ENCODE measurements at places on chromosomes 11 and 22.

DNA sequence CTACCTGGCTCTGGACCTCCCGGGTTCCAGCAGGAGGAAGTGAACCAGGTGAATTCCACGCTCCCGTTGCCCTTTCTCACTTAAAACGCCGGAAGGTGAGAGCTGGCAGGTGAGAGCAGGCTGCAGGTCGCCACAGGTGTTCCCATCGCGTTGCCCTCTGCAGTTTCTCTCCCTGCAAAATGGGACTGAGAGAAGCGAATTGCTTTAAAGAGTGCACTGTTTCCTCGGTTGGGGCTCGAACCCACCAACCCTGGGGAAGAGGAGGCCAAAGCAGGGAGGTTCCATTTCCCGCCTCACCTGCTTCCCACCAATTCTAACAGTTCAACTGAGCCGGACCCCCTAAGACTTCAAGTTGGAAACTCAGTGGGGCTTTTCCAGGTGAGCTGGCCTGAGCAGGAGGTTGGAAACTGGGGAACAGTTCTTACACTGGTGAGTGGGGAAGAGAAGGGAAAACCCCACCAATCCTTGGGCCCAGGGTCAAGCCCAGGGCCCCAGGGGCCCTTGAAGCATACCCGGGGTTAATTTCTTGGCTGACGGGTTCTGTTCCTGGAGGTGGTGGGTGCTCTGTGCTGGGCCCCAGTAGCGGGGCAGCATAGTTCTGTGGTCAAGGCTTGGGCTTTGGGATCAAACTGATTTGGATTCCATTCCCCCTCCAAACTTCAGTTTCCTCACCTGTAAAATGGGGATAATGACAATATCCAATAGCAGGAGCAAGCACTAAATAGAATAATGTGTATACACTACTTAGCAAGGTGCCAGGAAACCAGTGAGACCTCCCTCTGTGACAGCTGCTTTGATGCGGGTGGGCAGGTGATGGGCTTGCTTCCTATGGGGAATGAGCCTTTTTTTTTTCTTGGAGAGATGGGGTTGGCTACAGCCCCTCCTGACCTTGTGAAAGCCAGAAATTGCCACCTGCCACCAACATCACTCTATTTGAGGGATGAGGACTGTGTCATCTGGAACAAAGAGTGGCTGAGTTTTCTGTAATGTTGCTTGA lies 788 bp downstream of the CD82 start:
- DNase-seq: no peak

DNA sequence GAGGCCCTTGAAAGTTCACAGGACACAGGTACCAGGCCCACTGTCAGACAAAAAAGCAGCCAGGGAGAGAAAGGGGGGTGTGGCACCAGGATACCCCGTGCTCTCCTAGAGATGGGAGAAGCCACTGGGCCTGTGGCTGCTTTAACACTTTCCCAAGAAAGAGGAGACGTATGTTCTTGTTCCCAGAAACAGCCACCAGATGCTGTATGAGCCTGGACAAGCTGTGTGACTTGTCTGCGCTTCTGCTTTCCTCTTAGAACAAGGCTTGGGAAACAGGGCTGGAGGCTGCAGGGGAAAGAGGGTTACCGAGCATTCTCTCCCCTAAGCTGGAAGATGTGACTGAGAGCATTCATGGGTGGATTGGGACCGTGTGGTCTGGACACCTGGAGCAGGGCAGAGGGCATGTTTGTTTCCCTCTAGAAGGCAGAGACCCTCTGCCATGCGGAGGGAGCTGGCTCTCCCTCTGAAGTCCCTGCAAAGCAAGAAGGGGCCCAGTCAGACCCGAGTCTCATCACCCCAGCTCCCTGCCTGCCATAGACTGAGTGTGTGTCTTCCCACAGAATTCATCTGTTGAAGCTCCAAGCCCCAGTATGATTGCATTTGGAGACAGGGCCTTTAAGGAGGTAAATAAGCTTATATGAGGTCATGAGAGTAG lies 74.1 kb downstream of the TRIM29 start:
- no peak for DNase-seq

DNA sequence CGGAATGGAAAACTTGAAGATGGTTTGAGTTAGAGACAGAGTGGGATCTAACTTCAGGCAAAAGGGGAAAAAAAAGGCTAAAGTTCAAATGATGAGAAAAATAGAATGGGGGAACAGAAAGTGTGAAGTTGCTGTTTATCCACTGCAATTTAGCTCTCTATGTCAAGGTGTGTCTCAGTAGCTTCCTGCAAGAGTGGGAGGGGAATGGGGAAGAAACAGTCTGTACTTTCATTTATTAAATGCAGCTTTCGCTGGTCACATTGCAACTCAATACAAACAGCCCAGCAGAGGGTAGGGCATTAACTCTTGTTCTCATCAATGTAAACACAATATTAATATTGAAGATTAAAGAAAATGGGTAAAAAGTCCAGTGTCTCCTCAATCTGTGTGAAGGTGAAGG lies 214.7 kb upstream of the SYN3 start:
- no peak for DNase-seq

DNA sequence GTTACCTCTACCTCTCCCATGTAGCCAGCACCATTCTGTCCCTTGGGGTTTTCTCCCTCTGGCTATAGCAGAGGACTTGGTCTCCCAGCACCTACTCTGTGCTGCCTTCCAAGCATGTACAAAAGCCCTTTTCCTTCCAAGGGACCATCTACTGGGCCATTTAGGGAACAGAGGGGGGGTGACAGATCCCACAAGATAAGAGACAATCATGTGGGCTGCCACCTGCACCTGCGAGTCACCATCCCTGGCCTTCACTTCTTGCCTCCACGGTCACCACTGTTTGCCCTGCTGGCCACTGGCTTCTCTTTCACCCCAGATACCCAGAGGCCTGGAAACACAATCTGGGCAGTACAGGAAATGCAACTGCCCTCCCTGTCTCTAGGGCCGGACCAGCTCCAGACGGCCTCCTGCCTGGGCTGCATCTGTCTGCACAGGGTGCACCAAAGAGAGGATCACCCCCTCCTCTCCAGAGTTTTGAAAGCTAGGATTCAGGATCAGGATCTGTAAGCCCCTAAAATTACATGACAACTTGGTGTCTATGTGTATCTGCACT lies 160.8 kb upstream of the NECTIN1 start:
- no peak for DNase-seq
